Neuronal stem cell (in vitro differentiated cells): ENCODE measurements at places on chromosomes 12 and 14.

- no peak for DNase-seq
Observed at GRCh38 chr12:22406627-22407026, 72.1 kb upstream of the ST8SIA1 start.

GRCh38 chr14:104924421-104925213, at the start of gene PLD4:
TSS of gene PLD4 (plus strand) at chr14:104924879. CDS start at chr14:104927141, 2,262 bp downstream.
- no peak for DNase-seq

DNA sequence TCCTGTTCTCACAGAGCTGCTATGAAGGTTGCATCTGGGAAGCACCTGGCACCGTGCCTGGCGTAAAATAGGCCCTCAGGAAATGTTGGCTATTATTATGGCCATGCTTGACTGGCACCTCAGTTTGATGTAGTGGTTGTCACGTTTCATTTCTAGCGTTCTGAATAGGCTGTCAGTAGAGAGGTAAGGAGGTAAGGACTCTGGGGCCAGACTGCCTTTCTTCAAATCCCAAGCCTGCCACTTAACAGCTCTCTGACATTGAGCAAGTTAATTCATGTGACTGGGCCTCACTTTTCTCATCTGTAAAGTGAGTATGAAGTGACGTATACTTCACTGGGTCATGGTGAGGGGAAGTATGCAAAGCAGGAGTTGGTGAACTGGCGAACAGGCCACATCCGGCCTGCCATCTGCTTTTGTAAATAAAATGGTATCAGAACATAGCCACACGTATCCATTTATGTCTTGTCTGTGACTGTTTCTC, 196.2 kb downstream of the CACNA1C start:
- no peak for DNase-seq

GRCh38 chr12:1830981-1831963, 10.9 kb downstream of the LRTM2 start:
- peak; percentile 80 for DNase-seq

GRCh38 chr14:73246387-73247150, 9.3 kb downstream of the PAPLN start:
- DNase-seq: no peak

DNA sequence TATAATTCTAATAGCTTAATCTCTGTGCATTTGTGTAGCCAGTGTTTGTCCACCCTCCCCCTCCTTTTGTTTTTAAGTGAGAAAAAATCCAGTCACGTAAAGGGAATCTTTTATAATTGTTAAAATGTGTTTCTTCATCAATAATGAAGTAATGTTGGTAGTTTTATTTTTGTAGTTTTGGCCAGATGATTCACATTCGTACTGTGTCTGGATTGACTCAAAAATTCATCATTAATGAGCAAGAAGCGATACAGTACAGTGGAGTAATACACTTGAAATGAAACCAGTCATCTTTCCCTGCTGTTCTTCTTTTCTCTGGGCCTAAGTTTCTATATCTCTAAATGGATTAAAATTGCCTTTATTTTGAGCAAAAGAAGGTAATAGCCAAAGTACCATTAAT, 86.5 kb downstream of the SRGAP1 start:
- DNase-seq: no peak
